ENCODE measurements at places on chromosomes 5 and 9.

DNA sequence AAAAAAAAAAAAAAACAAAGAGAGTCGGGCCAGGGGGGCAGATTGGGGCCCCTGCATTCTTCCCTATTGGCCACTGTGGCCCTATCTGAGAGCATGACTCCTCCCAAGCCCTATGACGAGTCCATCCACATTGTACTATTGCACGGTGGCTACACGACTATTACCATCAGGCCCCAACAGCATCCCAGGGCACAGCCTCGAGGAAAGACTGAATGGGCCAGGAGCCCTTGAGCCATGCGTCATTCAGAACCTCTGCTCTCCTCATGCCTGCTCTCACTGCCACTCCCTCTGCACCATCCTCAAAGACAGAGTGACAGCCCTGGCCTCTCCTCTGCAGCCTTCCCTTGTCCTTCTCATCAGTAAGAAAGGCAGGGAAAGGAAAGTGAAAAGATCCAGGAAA is 20.2 kb upstream of the ORM1 start:
- peaks cover 17% of the 10 kb centered on the region for H3K27me3 ChIP-seq
- H3K36me3 ChIP-seq = no peaks in the 10 kb centered on the region
- DNase-seq = no peak
- peaks cover 11% of the 10 kb centered on the region for H3K4me1 ChIP-seq
- H3K4me3 ChIP-seq = no peak overlapping the region

DNA sequence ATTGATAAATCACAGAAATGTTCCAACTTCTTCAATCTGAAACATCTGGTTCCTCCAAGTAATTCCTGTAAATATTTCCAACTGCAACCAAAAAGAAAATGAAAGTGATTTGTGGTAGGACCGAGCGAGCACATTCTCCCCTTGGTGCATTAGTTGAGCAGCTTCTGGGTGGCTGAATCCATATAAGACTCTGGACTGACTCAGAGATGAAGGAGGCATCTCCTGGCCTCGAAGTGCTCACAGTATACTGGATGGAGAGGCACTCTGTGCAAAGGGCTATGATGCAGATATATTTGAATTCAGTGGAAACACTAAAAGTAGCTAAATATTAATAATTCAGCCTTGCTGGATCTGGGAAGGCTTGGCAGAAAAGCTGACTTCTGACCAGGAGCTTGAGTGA is 265.0 kb downstream of the MARCHF11 start:
- H3K27ac ChIP-seq = no peak overlapping the region
- DNase-seq = no peak
- H3K4me3 ChIP-seq = no peak overlapping the region
- H3K36me3 ChIP-seq = no peaks in the 10 kb centered on the region

GRCh38 chr5:75524071-75524470 is 12.4 kb downstream of the POLK start:
- H3K27me3 ChIP-seq = no peaks in the 10 kb centered on the region
- peak; percentile 21 for DNase-seq
- peak overlapping the region; percentile 69 for H3K27ac ChIP-seq

- H3K27me3 ChIP-seq = no peaks in the 10 kb centered on the region
- no peak overlapping the region for H3K27ac ChIP-seq
- no peaks in the 10 kb centered on the region for H3K4me1 ChIP-seq
- H3K4me3 ChIP-seq = no peak overlapping the region
These were observed 1123.8 kb upstream of the CDH6 start for GRCh38 chr5:30069441-30070263.

- H3K36me3 ChIP-seq = no peaks in the 10 kb centered on the region
- no peak overlapping the region for H3K27ac ChIP-seq
- no peaks in the 10 kb centered on the region for H3K27me3 ChIP-seq
These were observed 87.6 kb downstream of the ADAMTS6 start for GRCh38 chr5:65394087-65394486.

DNA sequence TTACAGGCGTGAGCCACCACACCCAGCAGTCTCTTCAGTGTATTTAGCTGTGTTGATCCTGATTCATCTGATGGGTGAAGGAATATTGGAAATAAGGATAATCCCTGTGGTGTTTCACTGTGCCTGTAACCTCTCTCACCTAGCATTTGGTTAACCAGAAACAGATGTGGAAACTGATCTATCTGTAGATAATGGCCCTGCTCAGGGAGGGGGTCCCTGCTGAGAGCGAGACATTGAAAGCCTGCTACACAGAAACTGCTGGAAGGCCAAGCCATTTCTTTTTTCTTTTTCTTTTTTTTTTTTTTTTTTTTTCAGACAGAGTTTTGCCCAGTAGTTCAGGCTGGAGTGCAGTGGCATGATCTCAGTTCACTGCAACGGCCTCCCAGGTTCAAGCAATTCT is 28.4 kb downstream of the QRFP start:
- DNase-seq = no peak
- no peak overlapping the region for H3K4me3 ChIP-seq
- H3K36me3 ChIP-seq = peaks cover 23% of the 10 kb centered on the region
- no peaks in the 10 kb centered on the region for H3K27me3 ChIP-seq
- peaks cover 25% of the 10 kb centered on the region for H3K4me1 ChIP-seq
- H3K27ac ChIP-seq = no peak overlapping the region

DNA sequence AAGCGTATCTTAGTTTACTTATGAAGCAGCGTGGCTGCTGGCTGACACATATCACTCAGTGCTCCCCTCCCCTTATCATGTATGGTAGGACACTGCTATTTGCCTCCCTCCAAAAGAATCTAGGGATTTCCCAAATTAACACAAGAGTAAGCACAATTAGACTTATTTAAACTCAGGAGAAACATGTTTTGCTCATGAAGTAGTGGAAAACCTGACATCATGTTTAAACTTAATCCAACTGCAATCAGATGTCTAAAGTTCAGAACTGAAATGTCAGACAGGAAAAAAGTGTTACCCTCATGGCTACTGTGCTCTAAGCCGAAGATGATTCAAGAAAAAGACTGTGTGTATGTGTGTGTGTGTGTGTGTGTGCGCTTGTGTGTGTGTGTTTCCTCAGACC is 324.1 kb upstream of the TNC start:
- no peaks in the 10 kb centered on the region for H3K36me3 ChIP-seq
- H3K27ac ChIP-seq = no peak overlapping the region
- no peak overlapping the region for H3K4me3 ChIP-seq
- no peaks in the 10 kb centered on the region for H3K4me1 ChIP-seq
- peaks cover 12% of the 10 kb centered on the region for H3K27me3 ChIP-seq

- no peak overlapping the region for H3K27ac ChIP-seq
- no peak overlapping the region for H3K4me3 ChIP-seq
These were observed 239.2 kb downstream of the PIK3R1 start for GRCh38 chr5:68454766-68455165.

DNA sequence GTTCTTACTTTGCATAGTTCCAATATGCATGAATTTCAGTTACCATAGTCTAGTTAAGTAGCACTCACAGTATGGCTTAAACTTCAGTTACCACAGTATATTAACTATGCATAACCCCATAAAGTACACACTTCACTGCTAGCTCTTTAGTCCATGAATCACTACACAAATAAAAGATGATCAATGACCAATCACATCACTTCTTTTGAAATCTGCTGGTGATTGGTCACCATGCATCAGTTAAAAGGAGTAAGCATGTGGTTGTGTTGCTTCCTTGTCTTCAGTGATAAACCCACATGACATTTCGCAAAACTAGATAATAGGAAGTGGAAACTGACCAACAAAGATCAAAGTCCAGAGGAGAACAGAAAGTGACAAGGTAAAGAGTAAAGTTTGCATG is 79.0 kb downstream of the TAF11L14 start:
- no peak overlapping the region for H3K27ac ChIP-seq
- no peak overlapping the region for H3K4me3 ChIP-seq
- no peaks in the 10 kb centered on the region for H3K36me3 ChIP-seq
- H3K27me3 ChIP-seq = no peaks in the 10 kb centered on the region
- no peaks in the 10 kb centered on the region for H3K4me1 ChIP-seq

DNA sequence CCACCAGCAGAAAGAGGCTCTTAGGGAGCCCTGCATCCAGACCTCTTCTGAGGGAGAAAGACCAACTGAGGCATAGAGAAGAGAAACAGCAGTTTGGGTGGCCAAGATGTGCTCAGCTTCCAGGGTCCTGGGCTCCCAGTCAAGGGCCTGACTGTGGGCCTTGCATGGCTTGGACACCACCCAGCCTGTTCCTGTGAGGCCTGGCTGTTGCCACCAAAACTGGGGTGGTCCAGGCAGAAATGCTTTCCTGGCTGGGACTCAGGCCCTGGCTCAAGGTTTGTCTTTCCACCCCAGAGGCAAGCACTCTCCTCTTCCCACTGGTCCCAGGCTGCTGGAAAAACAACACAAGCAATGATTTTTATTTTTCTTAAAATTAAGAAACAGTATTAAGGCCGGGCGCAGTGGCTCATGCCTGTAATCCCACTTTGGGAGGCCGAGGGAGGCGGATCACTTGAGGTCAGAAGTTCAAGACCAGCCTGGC is 13.3 kb downstream of the MYOZ3 start:
- H3K4me3 ChIP-seq = no peak overlapping the region

- H3K4me1 ChIP-seq = peaks cover 27% of the 10 kb centered on the region
- H3K36me3 ChIP-seq = peaks cover 1% of the 10 kb centered on the region
- H3K27me3 ChIP-seq = peaks cover 68% of the 10 kb centered on the region
- peak overlapping the region; percentile 42 for H3K27ac ChIP-seq
- H3K4me3 ChIP-seq = peak overlapping the region; percentile 19
- no peak for DNase-seq
These were observed 4.7 kb downstream of the PRDM6 start for GRCh38 chr5:123093601-123094236.

GRCh38 chr5:149790276-149790675 is 60.2 kb downstream of the PPARGC1B start:
- H3K4me1 ChIP-seq = peaks cover 18% of the 10 kb centered on the region
- no peak for DNase-seq
- no peak overlapping the region for H3K4me3 ChIP-seq
- H3K27me3 ChIP-seq = no peaks in the 10 kb centered on the region
- H3K27ac ChIP-seq = no peak overlapping the region
- H3K36me3 ChIP-seq = peaks cover 2% of the 10 kb centered on the region

GRCh38 chr5:16033187-16033925 is 146.2 kb downstream of the MARCHF11 start:
- H3K36me3 ChIP-seq = no peaks in the 10 kb centered on the region
- no peak for DNase-seq
- no peaks in the 10 kb centered on the region for H3K27me3 ChIP-seq
- H3K4me1 ChIP-seq = no peaks in the 10 kb centered on the region
- H3K4me3 ChIP-seq = no peak overlapping the region
- no peak overlapping the region for H3K27ac ChIP-seq

DNA sequence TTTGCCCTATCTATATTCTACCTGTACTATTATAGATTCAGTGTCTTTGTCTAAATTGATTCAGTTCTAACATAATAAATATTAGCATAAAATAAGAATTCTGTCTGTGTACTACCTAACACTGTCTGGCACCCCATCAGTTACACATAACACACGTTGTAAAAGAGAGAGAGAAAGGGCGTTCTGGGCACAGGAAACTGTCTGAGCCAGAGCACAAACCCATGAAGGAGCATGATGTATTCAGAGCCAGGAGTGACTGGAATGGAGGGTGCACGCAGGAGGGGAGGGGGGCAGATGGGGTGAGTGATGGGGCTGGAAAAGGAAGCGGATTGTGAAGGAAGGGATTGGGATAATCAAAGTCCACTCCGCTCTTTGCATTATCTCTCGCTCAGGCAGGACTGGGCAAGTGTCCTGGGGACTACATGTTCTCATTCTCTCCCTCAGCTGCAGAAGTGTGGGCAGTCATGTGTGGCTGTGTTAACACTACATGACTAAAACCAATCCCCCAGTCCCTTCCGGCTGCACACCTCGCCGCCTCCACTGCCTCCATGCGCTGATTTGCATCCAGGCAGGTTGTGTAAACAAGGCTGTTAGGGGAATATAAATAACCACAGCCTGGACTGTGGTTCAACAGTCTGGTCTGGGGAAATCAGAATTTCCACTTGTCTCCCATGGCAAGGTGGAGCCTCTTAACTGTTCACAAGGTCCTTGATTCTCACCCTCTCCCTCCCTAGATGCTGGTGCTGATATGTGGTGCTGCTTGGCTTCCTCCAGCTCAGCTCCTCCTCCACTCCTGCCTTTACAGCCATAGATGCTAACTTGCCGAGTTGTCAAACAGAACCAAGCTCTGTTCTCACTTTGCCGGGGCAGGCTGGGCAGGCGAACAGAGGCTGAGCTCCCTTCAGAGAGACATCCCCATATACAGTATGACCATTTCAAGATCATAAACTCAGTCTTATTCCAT is 367.5 kb upstream of the BRINP1 start:
- no peak overlapping the region for H3K4me3 ChIP-seq
- H3K27ac ChIP-seq = peak overlapping the region; percentile 78
- H3K4me1 ChIP-seq = peaks cover 18% of the 10 kb centered on the region

DNA sequence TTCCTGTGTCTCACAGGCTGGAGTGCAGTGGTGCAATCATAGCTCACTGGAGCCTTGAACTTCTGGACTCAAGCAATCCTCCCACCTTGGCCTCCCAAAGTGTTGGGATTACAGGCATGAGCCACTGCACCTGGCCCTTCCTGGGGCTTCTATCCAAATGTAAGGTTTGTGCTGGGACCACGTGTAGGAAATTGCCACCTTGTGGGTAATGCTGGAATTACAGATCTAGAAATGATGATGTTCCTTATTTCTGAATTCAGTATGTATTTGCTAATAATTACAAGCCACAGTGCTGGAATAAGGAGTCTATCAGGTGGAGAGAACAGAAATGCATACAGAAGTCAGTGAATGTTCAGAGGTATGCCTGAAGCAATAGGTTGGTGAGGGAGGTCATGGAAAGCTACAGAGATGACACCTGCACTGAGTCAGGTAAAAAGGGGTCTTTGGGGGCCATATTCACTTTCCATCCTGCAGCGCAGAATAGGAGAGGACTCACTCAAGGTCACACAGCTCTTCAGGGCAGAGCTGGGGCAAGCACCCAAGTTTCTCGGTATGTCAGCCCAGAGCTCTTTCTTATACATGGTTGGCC is 8.8 kb upstream of the IGFBPL1 start:
- no peak for DNase-seq
- peaks cover 19% of the 10 kb centered on the region for H3K4me1 ChIP-seq
- H3K36me3 ChIP-seq = no peaks in the 10 kb centered on the region
- no peak overlapping the region for H3K4me3 ChIP-seq
- H3K27ac ChIP-seq = no peak overlapping the region

GRCh38 chr5:124393584-124394379 is 352.7 kb downstream of the ZNF608 start:
- H3K27ac ChIP-seq = no peak overlapping the region
- peaks cover 4% of the 10 kb centered on the region for H3K4me1 ChIP-seq
- peaks cover 6% of the 10 kb centered on the region for H3K36me3 ChIP-seq
- no peak for DNase-seq
- no peak overlapping the region for H3K4me3 ChIP-seq

- no peak for DNase-seq
- no peaks in the 10 kb centered on the region for H3K27me3 ChIP-seq
- peaks cover 69% of the 10 kb centered on the region for H3K36me3 ChIP-seq
- H3K4me3 ChIP-seq = no peak overlapping the region
These were observed 94.4 kb downstream of the CAMSAP1 start for GRCh38 chr9:135812961-135813360.

Measured in stimulated activated naive B cell treated with anti-CD40 and anti-IgM and Interleukin-4, amounts not matched to agents 10 μg/mL and 1 μg/mL and 100 μg/mL, for 72 hours (primary cell).